ENCODE measurements at places on chromosomes 4 and X. TPM values are rescaled to one million over a fixed set of nuclear protein-coding genes. Genes with fewer than 3 reads are reported as not detected.

Gene ABCG2
- 1.2 TPM for total RNA-seq

DNA sequence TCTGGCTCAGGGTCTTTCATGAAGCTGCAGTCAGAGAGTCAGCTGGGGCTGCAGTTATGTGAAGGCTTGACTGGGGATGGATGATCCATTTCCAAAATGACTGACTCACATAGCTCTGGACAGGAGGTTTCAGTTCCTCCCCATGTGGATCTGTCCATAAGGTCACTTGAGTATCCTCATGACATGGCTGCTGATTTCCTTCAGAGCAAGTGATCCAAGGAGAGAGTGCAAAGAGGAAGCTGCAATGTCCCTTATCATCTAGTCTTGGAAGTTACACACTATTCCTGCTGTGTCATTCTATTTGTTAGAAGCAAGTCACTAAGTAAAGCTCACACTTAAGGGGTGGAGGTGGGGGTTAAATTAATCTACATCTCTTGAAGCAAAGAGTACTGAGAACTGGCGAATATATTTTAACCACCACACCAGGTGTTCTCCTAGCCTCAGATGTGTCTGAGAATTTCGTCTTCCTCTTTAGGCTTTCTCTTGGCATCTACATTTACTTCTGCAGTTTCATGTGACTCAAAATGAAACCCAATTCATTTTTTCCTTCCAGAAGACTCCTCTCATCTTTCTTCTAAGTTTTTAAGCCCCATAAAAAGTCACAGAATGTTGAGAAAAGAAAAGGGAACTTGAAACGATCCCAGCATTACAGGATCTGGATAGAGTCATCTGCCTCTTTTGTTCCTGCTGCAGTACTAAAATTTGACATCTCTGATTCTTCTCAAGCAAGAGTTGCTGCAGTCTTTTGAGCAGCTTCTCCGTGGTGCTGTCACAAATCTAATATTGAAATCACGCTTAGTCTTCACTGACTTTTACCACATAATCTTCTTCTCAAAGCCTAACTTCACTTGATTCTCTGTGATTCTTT, 3.8 kb upstream of the GRPR start:
- DNase-seq = no peak

Gene PHEX
- total RNA-seq = 0.75 TPM

GRCh38 chr4:8266508-8266907, 3.0 kb upstream of the HTRA3 start:
- no peak for DNase-seq

Gene LINC00632
- total RNA-seq = 5.8 TPM

Gene MAGEE1
- 2.1 TPM for total RNA-seq

- DNase-seq = no peak
Measured at GRCh38 chr4:87458913-87459312, 36.5 kb downstream of the NUDT9 start.

DNA sequence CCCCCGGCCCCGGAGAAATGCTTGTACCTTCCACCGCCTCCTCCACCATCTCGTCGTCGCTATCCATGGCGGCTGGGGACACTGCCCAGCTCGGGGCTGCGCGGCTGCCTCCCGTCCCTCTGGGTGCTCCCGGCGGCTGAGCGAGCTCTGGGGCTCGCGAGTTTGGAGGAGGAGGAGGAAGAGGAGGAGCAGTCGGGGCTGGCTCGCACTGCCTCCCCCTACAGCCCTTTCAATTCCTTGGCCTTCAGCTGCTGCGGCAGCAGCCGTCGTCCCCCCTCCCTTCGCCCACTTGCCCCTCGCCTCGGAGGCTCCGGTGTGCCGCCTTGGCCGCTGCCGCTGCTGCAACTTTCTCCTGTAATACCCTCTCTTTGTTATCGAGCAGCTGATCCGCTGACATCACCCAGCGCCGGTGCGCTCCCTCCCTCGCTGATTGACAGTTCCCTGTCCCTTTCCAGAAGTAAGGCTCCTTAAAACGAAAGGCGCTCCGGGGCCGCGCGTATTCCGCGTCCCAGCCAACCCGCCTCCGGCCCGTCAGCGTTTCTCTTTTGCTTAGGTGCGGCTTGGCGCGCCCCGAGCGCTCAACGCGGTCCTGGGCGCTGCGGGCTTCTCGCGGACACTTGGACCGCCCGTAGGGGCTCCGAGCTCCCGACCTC, at the start of gene SETD7:
TSS of gene SETD7 (minus strand) at position 149 of the 653 bp plus-strand sequence. CDS start at position 67, 82 bp downstream.
- peak; percentile 75 for DNase-seq
